ENCODE measurements at places on chromosomes 3 and 15. TPM values are rescaled to one million over a fixed set of nuclear protein-coding genes. Genes with fewer than 3 reads are reported as not detected.
A peak's percentile ranks its signal among the peaks of the same experiment; 100 is the strongest.

RTP3 gene
- not detected for total RNA-seq

LRRN1 gene
- total RNA-seq, result not detected

DNA sequence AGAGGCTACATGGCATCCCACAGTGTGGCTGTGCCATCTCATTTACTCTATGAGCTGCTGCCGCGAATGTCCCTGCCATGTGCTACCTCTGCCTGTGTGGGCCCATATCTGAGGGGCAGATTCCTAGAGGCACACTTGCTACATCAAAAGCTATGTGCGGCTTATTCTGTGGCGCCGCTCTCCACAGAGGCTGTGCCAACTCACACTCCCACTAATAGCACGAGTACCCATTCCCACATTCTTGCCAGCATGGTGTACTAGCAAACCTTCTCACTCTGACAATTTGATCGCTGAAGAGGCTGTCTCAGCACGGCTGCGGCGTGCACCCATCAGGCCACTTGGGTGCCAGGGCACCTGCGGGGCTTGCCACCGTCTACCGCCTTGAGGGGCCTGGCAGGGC lies 31.2 kb upstream of the MUSTN1 start:
- no peak overlapping the region for H3K4me3 ChIP-seq
- H3K27ac ChIP-seq, result no peak overlapping the region
- H3K4me1 ChIP-seq, result no peaks in the 10 kb centered on the region
- DNase-seq, result no peak

DNA sequence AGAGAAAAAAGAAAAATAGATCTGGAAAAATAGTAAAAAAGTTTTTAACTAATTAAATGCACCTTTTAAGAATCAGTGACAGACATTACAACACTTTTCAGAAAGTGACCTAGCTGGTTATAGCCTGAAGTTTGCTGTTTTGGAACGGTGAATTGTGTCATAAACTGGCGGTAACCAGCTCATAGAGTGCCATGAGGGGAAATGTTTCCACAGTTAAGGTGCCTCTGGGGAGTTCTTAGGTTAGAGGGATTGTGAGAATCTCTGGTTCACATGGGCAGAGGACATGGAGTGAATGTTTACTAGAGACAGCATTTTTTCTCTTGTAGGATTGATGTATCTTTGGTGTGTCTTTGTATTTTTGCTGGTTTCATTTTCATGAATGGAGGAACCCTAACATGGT lies 2.8 kb downstream of the TBC1D23 start:
- H3K4me3 ChIP-seq, result no peak overlapping the region
- no peak overlapping the region for H3K27ac ChIP-seq
- no peaks in the 10 kb centered on the region for H3K27me3 ChIP-seq
- H3K36me3 ChIP-seq, result no peaks in the 10 kb centered on the region

DNA sequence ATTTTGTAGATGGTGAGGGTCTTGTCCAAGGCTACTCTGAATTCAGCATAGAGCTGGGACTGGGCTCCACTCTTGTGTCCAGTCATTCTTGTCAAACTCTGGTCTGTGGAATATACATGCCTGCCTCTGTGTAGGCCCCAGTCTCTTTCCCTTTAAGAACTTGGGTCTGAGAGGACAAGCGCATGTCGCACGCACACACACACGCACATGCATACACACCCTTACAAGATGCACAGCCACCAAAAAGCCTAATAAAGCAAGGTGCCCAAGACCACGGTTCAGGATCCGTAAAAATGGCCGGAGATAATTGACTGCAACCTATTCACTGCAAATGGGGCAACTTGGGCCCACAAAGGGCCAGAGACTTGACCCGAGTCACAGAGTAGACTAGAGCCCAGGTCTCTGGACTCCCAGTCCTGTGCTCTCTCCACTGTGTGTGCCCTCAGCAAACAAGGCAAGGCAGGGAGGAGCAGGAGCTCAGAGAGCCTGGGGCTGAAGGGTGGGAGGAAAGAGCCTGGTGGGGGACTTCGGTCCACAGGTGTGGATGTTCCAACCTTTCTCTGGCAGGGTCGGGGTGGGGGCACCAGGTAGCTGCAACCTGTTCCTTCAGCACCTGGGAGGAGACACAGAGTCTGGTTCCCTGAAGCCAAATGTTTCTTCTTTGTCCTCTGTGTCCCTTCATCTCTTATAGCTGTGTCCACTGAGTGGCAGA lies 914 bp upstream of the PAQR5 start:
- H3K36me3 ChIP-seq, result no peaks in the 10 kb centered on the region
- H3K27me3 ChIP-seq, result peaks cover 18% of the 10 kb centered on the region
- H3K27ac ChIP-seq, result peak overlapping the region; percentile 76
- peaks cover 28% of the 10 kb centered on the region for H3K4me1 ChIP-seq
- no peak overlapping the region for H3K4me3 ChIP-seq

DNA sequence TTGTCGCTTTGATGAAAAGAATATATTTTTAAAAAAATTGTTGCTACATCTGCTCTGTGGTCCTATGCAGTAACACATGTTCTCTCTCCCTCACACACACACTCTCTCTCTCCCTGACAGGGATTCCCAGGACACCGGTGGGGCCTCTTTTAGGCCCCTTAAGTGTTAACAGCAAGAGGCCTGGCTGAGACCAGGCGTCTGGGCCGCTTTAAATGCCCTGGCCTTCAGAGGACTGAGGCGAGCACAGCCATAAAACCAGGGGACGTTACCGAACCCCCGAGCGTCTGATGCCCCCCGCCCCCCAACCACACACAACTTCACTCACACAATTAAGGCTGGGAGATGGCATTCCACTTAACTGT lies 1.7 kb downstream of the BNC1 start:
- H3K27ac ChIP-seq, result no peak overlapping the region
- H3K4me3 ChIP-seq, result peak overlapping the region; percentile 7
- H3K27me3 ChIP-seq, result peaks cover 90% of the 10 kb centered on the region

GRCh38 chr15:93017526-93017925 lies 71.5 kb downstream of the RGMA start:
- DNase-seq, result no peak
- H3K4me1 ChIP-seq, result no peaks in the 10 kb centered on the region
- peaks cover 93% of the 10 kb centered on the region for H3K36me3 ChIP-seq
- no peak overlapping the region for H3K27ac ChIP-seq

- H3K4me3 ChIP-seq, result no peak overlapping the region
- H3K27ac ChIP-seq, result no peak overlapping the region
- no peaks in the 10 kb centered on the region for H3K36me3 ChIP-seq
- peaks cover 45% of the 10 kb centered on the region for H3K27me3 ChIP-seq
- DNase-seq, result no peak
- no peaks in the 10 kb centered on the region for H3K4me1 ChIP-seq
Observed at GRCh38 chr15:33309602-33310276, 1.0 kb upstream of the RYR3 start.

- H3K4me3 ChIP-seq, result no peak overlapping the region
- no peak for DNase-seq
- no peaks in the 10 kb centered on the region for H3K36me3 ChIP-seq
- no peak overlapping the region for H3K27ac ChIP-seq
- H3K4me1 ChIP-seq, result peaks cover 8% of the 10 kb centered on the region
- H3K27me3 ChIP-seq, result peaks cover 80% of the 10 kb centered on the region
Observed at GRCh38 chr3:68931406-68932149, 769 bp downstream of the TAFA4 start.

DNA sequence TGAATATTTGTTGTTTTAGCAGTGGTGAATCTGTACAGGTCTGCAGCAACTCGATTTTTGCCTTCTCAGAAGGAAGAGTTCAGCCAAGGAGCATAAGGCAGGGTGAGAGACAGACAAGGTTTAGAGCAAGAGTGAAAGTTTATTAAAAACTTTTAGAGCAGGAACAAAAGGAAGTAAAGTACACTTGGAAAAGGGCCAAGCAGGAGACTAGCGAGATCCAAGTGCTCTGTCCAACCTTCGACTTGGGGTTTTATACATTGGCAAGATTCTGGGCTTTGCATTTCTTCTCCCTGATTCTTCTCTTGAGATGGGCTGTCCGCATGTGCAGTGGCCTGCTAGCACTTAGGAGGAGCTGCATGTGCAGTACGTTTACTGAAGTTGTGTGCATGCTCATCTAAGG lies 46.7 kb upstream of the AADACL2 start:
- H3K36me3 ChIP-seq, result no peaks in the 10 kb centered on the region
- no peak for DNase-seq
- no peak overlapping the region for H3K27ac ChIP-seq
- no peak overlapping the region for H3K4me3 ChIP-seq
- H3K4me1 ChIP-seq, result no peaks in the 10 kb centered on the region

DNA sequence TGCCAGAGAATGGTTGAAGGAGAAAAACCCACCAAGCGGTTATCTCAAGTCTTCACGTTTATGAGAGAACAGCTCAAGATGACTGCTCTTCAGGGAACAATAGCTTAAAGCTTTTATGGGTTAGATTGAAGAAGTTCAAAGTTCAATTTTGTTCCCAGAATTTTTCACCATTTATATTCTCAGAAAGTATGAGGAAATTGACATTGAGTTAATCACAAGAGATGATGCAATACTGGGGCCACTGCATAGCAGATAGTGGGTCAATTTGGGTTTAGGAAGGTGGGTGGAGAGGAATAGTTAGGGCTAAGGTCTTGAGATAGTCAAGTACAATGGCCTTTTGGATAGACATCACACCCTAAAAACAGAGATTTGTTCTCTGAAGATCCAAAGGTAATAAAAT lies 539.3 kb downstream of the SQOR start:
- H3K27me3 ChIP-seq, result no peaks in the 10 kb centered on the region
- H3K4me3 ChIP-seq, result no peak overlapping the region
- no peak overlapping the region for H3K27ac ChIP-seq
- no peaks in the 10 kb centered on the region for H3K4me1 ChIP-seq

DNA sequence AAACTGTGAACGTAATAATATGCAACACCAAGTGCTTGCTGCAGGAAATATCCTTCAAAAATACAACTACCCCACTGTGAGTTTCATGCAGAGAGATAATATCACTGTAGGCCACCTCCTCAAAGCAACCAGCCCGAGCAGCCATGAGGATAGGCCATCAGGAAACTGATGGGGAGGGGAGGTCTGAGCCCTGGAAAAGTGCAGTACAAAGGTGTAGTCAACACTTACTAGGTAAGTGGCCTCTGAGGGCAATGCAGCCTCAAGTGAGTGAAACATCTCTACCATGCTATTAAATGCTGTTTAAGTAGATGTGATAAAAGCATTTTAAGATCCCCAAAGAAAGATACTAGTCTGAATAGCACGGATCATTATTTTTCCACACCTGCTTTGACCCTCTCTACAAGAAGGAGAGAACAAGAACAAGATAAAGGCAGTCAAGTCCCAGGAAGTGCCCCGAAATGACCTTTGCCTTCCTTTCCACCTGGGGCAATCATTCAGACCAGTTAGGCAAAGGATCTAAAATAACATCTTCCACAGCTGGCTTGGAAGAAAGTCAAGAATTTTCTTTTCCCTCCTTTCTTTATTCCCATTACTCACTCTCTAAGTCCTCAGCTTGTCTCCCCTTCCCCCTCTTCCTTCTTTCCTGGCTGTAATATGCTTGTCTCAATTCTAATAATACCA lies 62.8 kb downstream of the FMN1 start:
- peaks cover 22% of the 10 kb centered on the region for H3K4me1 ChIP-seq
- no peaks in the 10 kb centered on the region for H3K27me3 ChIP-seq
- no peaks in the 10 kb centered on the region for H3K36me3 ChIP-seq
- H3K4me3 ChIP-seq, result no peak overlapping the region

GRCh38 chr3:50352781-50353180 lies 2.1 kb downstream of the CYB561D2 start:
- H3K27ac ChIP-seq, result peak overlapping the region; percentile 39
- no peaks in the 10 kb centered on the region for H3K27me3 ChIP-seq
- no peak overlapping the region for H3K4me3 ChIP-seq

DNA sequence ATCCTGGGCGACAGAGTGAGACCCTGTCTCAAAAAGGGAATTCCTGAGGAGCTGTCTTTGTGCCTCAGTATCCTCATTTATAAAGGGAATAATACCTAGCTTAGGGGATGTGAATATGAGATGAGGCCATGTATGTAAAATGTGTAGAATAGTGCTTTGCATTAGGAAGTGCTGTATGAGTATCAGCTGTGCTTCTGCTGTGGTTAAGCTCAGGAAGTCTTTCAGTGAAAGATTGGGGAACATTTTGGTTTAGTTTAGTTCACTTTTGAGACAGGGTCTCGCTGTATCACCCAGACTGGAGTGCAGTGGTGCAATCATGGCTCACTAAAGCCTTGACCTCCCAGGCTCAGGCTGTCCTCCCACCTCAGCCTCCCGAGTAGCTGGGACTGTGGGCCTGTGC lies 10.6 kb downstream of the THUMPD3 start:
- H3K27me3 ChIP-seq, result no peaks in the 10 kb centered on the region
- no peaks in the 10 kb centered on the region for H3K4me1 ChIP-seq
- H3K36me3 ChIP-seq, result no peaks in the 10 kb centered on the region
- no peak overlapping the region for H3K4me3 ChIP-seq
- no peak overlapping the region for H3K27ac ChIP-seq

GRCh38 chr3:25349828-25350724 lies 78.0 kb upstream of the RARB start:
- DNase-seq, result no peak
- no peak overlapping the region for H3K27ac ChIP-seq
- no peaks in the 10 kb centered on the region for H3K36me3 ChIP-seq
- no peaks in the 10 kb centered on the region for H3K27me3 ChIP-seq

- H3K27me3 ChIP-seq, result no peaks in the 10 kb centered on the region
- DNase-seq, result peak; percentile 11
- H3K4me1 ChIP-seq, result peaks cover 7% of the 10 kb centered on the region
- no peak overlapping the region for H3K27ac ChIP-seq
- H3K4me3 ChIP-seq, result no peak overlapping the region
Observed at GRCh38 chr15:31217566-31218270, 108.9 kb upstream of the KLF13 start.

DNA sequence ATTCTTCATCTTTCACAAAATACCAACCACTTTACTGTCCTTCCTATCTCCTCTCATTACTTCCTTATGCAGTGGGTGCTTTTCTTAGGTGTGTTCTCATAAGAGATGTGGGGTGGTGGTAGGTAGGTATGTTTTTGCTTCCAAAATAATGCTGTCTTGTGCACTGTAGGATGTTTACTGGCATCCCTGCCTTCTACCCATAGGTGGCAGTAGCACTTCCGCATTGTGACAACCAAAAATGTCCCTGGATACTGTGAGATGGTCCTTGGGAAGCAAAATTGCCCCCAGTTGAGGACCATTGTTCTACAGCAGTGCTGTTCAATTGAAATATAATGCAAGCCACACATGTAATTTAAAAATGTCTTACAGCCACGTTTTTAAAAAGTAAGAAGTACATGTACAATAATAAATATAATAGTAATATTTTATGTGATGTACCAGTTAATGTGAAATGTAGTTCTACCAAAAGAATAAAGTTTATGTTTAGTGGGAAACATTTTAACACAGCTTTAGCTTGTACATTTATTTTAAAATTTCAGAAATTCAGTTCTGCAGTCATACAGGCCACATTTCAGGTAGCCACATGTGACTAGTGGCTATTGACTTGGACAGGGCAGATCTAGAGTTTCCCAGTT lies 75.2 kb downstream of the NEO1 start:
- DNase-seq, result no peak
- H3K4me3 ChIP-seq, result no peak overlapping the region
- peaks cover 11% of the 10 kb centered on the region for H3K36me3 ChIP-seq

Data from transverse colon (tissue), 4 donors.